ENCODE measurements at places on chromosomes 3 and 15.

- no peak for DNase-seq
Observed at GRCh38 chr15:92638291-92638708, 17.3 kb downstream of the FAM174B start.

- no peak for DNase-seq
Observed at GRCh38 chr3:57120451-57121174, 44.5 kb downstream of the IL17RD start.

GRCh38 chr15:77097248-77097721, 26.4 kb upstream of the TSPAN3 start:
- no peak for DNase-seq

DNA sequence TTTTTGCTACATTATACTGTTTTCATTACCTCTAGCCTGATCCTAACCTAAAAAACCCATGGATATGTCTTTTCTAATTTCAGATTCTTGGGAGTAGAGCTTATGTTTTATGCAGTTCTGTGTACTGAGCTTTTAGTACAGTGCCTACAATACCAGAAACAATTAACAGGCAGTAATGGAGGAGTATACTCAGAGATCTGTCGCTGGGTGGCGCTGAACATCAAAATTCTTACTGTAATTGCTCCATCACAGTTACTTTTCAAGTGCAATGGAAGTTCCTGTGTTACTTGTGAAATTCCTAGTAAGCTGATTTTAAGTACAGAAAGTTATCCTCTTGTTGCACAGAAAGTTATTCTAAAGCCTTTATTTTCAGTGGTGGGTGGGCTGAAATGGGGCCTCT, 66.9 kb downstream of the RNF13 start:
- no peak for DNase-seq

GRCh38 chr3:38137615-38138348, 679 bp upstream of the MYD88 start:
- no peak for DNase-seq

- DNase-seq = no peak
Observed at GRCh38 chr15:60358935-60359682, 38.7 kb downstream of the ANXA2 start.

- DNase-seq = no peak
Observed at GRCh38 chr3:127425505-127426443, 137.9 kb upstream of the PRR20G start.

- no peak for DNase-seq
Observed at GRCh38 chr3:23052620-23053019, 150.5 kb upstream of the UBE2E2 start.

DNA sequence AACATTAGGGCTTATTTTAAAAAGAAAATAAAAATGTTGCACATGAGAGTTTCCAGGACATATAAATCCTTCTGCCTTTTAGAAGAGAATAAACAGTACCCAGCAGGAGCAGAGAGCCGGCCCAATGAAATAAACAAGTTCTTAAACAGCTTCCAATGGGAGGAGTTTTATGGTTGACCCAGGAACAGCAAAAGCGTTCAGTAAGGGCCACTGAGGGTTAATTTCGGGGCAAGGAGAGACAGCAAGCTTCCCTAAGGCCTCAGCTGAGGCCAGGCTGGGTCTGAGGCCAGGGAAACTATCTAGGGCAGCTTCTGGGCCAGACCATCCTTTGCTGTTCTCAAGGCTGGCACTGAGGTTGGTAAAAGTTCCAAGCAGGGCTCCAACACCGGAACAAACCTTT, 3.4 kb downstream of the PDZRN3 start:
- no peak for DNase-seq

DNA sequence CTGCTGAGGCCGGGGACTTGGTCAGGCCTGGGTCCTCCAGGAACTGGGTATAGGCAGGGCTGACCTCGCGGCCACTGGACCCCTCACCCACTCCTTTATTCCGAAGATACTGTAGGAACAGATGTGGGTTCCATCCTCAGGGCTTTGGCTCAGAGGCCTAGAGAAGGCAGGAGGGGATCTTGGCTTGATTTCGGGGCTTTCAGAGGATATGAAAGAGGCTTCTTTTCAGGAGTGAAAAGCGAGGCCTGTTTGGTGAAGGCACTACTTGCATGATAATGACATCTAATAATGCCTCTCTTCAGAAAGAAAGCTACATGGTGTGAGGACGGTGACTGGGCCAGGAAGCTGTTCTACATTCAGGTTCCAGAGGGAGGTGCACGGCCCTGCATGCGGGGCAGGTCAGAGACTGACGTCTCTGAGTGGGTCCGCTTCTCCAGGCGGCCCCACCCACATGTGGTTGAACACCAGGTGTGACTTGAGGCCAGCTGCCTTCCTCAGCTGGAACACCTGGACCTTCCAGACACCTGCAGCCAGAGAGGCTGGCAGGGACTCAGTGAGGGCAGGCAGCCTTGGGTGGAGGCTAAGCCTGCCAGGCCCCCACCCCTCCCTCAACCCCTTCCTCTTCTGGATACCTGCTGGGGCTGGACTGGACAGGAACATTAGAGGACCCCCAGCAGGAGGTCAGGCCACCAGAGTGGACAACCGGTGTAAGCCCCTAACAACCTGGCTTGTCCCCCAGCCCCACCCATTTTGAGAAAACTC, 31.1 kb upstream of the HHATL start:
- DNase-seq = peak; percentile 43

- no peak for DNase-seq
Observed at GRCh38 chr3:15974647-15975046, 176.9 kb upstream of the ANKRD28 start.

DNA sequence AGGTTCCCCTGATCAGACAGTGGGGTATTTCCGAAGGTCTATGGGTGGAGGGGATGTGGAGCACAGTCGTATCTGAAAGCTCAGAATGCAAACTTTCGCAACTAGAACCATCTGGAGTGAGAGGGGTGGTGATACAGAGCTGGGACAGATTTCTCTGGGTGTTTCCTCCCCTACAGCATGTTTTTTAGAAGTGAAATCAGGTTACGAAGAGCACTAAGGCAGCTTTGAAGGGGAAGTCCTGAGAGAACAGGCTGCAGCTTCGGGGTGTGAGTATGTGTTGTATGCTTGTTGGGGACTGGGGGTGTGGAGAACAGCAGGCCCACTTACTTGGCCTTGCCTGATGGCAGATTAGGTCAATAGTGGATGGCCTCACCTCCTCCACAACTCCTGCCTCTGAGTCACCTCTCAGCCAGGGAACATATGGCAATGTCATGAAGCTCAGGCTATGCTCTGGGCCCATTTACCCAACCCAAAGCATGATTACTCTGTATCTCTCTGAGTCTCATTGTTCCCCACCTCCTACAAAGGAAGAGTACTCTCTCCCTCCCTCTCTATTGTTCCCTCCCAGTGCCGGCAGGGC, 107.2 kb upstream of the RASGRP1 start:
- DNase-seq = no peak

DNA sequence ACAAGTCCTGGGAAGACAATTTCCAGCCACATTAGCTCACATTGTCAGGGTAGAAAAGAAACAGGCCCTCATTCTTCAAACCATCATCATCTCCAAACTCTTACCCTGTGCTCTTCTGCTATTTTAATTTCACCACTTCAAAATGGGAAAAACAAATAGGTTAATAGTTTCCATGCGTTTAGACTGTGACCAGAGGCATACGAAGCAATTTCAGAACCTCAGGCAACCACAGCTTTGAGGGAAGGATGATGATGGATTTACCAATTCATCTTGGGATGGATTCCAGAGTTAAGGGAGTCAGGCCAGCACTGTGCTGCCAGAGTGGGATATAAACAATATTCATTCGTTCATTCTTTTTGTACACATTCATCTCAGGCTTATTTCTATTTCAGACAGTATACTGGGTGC, 307.8 kb upstream of the TPRG1 start:
- no peak for DNase-seq

GRCh38 chr3:11288786-11289637, 16.8 kb downstream of the ATG7 start:
- no peak for DNase-seq

- DNase-seq = no peak
Observed at GRCh38 chr3:111936191-111936841, 42.5 kb upstream of the ABHD10 start.

GRCh38 chr15:55267401-55268175, 22.0 kb downstream of the RAB27A start:
- no peak for DNase-seq

GRCh38 chr3:28940994-28941393, 339.9 kb upstream of the RBMS3 start:
- no peak for DNase-seq

GRCh38 chr3:17081520-17081919, 196.8 kb downstream of the PLCL2 start:
- DNase-seq = no peak

DNA sequence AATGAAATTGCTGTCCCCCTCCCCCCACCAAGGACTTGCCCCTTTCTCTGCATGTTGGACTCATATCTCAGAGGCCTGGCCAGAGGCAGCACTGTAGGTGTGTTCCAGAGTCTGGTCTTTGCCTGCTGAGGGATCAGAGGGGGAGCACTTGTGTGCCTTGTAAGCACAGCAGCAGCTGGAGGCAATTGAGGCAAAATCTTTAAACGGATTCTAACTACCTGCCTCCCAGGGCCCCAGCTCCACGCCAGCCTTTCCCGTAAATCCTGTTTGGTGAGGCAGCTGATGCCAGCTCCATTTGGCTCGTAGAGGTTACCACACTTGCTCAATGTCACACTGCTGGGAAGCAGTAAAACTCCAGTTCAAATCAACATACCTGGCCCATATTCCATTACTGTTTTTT, 2.3 kb upstream of the IDH2 start:
- DNase-seq = no peak

GRCh38 chr15:76360416-76360815, 23.8 kb downstream of the ISL2 start:
- no peak for DNase-seq

DNA sequence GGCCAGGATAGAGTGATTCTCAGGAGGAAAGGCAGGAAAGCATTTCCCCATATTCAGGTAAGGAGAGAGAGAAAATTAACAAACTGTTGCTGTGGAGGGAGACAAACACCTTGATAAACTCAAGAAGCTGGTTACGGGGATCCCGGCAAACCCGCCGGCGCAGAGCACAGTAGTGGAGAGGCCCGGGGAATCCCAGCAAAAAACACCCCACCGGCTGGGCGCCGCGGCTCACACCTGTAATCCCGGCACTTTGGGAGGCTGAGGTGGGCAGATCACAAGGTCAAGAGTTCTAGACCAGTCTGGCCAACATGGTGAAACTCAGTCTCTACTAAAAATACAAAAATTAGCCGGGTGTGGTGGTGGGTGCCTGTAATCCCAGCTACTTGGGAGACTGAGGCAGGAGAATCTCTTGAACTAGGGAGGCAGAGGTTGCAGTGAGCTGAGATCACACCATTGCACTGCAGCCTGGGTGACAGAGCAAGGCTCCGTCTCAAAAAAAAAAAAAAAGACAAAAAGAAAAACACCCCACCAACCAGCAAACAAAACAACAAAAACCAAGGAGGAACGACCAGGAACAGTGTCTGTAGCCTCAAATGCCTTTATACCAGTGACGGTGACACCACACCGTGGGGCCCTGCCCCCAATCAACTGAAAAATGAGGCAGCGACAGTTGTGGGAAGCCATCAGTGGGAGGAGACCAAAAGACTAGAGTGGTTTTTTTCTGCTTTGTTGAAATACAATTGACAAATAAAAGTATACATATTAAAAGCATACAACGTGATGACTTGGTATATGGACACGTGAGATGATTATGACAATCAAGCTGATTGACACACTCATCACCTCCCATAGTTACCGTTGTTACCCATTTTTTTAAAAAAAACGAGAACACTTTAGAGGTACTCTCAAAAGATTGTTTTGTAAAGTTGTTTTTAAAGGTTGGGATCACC, 40.2 kb upstream of the IDH2 start:
- DNase-seq = no peak

GRCh38 chr15:67968564-67968963, 85.6 kb upstream of the PIAS1 start:
- DNase-seq = no peak

- DNase-seq = no peak
Observed at GRCh38 chr3:178586076-178586475, 49.8 kb downstream of the KCNMB2 start.

DNA sequence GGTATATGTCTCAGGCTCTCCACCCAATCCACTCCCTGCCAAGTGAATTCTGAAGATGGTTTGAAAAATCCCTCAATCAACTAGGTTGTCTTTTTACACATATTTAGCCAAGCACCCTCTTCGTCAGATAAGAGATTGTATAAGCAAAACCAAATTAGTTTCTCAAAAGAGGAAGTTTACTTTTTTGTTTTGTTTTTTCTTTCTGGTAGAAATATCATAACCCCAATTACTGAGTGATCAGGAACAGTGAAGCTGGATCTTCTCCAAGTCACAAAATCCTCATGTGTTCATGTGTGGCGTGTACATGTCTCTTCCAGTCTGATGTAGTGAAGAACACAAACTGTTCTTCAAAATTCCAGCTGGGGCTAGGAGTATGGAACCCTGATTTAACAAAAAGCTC, 180.6 kb downstream of the FOXP1 start:
- DNase-seq = no peak

GRCh38 chr3:24259901-24260512, 234.6 kb downstream of the THRB start:
- no peak for DNase-seq

DNA sequence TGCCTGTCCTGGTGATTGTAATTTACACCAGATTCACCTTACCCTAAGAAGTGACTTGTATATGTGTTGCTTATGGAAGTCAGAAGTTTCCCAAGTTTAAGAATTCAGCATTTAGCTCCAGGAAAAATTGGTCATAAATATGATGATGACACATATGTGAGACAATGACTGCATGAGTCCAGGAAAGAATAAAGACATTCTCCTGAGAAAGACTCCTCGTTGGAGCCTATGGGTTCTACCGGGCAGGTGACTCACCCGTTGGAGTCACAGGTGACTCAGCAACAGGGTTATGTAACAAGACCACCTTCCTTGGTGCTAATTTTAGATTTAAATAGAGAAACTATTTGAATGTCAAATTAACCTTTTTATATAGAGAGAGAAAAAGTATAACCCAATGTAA, 662.4 kb downstream of the FHIT start:
- no peak for DNase-seq

DNA sequence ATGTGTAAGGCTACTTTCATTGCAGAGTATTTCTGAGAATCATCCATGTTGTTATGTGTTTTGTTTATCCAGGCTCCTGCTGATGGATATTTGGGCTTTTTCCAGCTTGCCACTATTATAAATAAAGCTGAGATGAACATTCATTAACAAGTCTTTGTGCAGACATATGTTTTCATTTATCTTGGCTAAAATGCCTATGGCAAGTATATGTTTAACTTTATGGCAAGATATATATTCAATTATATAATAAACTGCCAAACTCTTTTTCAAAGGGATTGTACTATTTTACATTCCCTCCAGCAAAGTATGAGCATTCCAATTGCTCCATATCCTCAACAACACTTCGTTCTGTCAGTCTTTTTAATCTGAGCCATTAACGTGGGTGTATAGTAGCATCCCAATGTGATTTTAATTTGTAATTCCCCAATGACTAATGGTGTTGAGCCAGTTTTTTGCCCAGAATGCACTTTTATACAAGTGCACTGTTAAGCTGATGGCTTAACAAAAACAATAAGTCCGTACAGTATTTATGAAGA, 452.4 kb downstream of the SHQ1 start:
- DNase-seq = no peak

DNA sequence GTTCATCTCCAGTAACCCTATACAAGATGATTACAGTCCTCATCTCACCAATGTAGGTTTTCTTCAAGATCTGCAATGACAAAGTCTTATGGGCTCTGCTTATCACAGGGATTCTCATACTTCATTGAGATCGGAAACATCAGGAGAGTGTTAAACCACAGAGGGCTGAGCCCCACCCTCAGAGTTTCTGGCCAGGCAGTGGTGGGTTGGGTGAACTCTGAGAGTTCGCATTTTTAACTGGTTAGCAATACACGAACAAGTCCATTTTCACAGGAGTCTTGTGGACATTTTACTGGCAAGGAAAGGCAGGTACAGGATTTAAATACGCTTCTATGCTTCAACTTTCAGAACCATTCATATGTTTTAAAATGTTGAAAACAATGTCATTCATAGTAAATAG, 366.7 kb upstream of the ROBO2 start:
- DNase-seq = no peak
